Common myeloid progenitor, CD34-positive (primary cell): ENCODE measurements at places on chromosomes 1 and 21.

DNA sequence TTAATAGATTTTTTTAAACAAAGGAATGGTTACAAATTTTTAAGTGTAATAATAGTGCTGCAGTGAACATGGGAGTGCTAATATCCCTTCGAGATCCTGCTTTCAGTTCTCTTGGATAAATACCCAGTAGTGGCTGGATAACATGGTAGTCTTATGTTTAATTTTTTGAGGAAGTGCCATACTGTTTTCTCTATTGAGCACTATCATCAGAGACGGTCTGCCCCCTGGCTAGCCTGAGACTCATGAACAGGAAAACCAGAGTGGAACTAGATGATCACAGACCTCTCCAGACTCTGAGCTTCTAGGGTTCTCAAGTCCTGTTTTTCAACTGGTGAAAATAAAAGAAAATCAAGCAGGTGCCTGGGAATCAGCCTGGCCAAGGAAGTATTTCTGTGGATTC lies 97.3 kb upstream of the MARK1 start:
- no peak for DNase-seq

DNA sequence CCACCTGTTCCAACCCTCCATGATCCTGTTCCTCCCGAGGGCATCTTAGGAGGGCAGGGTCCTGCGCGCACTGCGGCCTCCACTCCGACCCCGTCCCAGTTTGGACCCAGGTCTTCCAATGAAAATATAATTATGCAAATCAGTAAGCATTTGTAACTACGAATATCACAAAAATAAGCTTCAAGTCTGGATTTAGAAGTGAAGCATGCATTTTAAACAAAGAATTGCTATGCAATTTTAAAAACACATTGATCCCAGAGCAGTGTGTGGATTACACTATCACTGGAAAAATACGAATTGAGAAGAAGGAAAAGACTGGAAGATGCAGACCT lies 673 bp downstream of the PRMT2 start:
- no peak for DNase-seq

DNA sequence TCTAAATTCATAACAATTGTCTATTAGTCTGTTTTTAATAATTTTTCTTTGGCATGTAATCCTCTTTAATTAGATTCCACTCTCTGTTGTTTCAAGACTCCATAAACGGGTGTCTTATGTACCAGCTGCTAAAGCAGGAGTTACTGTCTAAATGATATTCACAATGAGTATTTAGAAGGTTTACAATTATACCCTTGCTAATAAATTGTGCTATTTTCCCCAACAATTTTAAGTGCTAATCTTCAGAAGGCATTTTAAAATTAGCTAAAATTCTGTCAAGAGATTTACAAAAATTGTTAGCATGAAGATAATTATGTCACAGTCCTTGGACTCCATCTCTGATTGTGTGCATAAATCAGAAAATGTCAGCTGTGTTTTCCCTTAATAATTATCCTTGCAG lies 83.7 kb downstream of the DPYD start:
- no peak for DNase-seq

GRCh38 chr1:148435406-148435805 lies 47.7 kb downstream of the PPIAL4G start:
- DNase-seq, result no peak

- DNase-seq, result no peak
Observed at GRCh38 chr1:8378178-8378577, 60.3 kb downstream of the SLC45A1 start.

DNA sequence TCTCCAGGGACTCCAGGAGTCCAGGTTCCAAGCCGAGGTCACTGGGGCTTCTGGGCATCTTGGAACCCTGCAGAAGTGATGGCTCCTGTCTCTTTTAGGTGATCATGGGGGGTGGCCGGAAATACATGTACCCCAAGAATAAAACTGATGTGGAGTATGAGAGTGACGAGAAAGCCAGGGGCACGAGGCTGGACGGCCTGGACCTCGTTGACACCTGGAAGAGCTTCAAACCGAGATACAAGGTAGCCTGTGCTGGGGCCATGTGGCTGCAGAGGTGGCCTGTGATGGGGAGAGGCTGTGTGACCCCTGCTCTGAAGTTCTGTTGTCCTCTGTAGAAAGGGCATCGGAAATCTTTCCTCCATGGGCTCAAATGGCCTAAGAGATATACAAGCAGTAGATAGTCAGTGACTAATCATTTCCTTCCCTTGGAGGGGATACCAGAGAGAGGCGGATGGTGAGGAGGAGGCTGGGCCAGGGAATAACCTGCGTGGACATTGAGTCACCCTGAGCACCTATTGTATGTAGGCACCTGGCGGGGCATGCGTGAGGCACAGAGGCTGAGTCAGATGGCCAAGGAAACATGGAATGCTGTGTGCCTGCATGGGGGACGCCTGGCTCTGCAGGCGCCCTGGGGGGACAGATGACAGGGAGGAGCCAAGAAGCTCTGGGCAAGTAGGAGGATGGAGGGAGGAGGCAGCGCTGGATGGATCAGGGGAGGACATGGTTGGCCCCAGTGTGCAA lies 59.0 kb downstream of the ALPL start:
- no peak for DNase-seq
